Anterior cingulate cortex (tissue), 58 donors: ENCODE measurements at places on chromosomes 3 and 15.
A peak's percentile ranks its signal among the peaks of the same experiment; 100 is the strongest.

- DNase-seq: no peak
Observed at GRCh38 chr15:93300796-93301195, 211.8 kb upstream of the RGMA start.

DNA sequence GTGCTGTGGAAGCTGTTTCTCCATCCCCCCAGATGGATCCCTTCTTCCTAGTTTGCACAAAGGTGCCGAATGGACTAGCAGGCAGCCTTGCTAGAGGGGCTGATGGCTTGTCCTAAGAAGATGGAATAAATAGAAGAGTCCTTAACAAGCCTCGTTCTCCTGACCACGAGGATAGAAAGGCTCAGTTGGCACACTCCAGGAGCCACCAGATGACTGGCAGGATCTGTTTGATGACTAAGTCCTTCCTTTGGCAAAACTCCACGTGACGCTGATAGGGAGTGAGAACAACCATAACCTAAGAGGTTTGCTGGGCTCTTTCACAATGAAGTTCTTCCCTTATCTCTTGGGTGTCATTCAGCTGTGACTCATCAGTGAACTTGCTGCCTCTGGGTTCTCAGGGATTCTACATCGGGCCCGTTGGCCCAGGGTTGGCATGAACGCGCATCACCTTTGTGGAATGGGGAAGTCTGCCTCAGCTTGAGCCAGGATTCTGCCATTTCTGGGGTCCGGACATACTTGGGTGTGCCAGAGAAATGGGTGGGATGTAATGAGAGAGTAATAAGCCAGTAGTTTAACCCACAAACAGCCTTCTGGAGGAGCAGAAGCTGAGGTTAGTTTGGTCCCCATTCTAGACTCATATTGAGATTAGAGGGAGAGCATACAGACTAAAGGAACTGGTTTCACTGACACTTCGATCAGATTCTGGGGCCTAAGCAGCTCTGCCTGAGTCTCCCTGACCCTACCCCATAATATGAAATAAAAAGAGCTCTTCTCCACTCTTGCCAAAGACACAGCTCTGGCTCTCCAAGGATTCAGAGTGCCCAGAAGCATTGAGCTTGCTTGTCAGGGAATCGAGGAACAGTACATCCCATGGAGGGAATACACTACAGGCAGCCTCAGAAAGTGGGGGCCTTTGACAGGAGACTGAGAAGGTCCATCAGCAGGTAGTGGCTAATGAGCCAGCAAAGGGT, 2.0 kb upstream of the MELTF start:
- no peak for DNase-seq

GRCh38 chr3:124246949-124247348, 255.0 kb upstream of the ROPN1 start:
- no peak for DNase-seq

- no peak for DNase-seq
Observed at GRCh38 chr3:182105875-182106274, 394.1 kb downstream of the SOX2 start.

DNA sequence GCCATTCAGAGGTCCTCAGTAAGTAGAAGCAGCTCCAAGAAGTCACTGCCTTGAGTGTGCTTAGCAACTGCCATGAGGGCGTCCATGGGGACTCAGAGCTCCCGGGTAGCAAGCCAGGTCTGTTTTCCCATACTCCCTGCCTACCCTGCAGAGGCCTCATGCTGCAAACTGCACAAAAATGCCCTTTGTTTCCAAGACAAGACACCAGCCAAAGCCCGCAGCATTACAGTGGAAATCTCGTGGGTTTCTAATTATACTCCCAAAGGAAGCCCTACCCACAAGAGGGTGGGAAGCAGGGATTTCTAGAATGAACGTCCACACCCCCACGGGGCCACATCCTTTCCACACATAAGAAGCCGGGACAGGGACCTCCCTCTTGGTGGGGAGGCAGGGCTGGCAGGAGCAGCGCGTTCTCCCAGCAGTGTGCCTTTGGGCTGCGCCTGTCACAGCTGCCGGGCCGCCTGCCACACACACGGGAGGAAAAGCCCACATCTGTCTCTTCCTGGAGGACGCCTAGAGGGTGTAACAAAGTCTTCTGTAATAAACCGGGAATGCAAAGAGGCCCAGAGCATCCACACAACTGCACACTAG, 31.1 kb downstream of the FAM174B start:
- peak; percentile 84 for DNase-seq

DNA sequence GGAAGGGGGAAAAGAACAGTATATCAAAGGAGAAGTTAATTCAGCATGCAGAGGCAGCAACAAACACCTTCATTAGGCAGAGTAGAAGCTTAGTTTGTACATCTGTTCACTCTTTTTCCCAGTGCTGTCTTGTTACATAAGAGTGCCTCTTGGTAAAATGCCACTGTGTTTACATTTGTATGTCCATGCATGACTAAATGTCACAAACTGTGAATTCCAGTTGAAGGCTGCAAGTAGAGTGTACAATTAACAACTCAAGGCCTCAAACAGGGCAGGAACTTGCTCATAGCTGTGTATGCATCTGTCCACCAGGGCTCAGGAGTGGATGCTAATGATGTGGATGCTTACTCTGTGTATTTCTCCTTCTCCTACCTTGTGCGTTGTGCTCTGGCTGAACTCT, 214.2 kb upstream of the TPM1 start:
- no peak for DNase-seq

- no peak for DNase-seq
Observed at GRCh38 chr15:72042865-72043264, 75.1 kb downstream of the MYO9A start.

DNA sequence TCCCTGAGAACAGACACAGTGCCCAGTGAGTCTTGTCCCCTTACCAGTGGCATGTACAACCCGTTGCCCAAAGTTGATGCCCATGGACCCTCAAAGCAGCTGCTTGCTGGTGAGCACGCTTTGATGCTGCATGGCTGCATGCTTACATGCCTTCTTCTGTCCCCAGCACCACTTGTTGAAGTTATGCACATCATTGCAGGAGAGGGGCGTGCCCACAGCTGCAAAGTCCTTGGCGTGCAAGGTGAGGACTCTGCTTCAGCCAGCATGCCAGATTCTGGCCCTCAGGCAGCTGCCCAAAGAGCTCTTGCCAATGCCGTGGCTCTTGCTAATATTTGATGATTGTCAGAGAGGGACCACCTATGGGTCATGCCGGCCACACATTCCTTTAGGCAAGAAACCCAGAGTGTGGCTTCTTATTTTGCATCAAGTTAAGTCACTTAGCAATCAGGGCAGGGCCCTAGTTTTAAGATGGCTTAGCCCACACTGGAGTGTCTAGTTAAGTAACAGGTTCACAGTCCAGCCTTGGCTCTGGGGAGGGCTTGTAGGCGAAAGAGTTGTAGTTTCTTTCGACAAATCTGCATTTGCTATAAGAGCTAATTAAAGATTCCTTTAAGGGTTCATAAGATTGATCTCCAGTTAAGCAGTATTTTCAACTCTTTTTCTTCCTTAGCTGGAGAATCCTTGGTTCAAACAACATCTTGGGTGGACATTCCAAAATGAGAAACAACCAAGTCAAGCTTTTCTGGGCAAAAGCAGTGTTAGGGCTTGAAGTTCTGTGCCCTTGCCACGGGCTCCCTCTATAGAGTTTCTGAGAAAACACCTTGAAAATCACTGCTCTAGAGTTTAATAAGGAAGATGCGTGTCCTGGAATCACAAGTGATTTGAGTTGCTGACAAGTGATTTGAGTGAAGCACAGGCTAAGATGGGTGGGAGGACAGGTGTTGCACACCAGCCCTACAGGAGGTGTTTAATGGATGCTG, 128.6 kb downstream of the SLCO3A1 start:
- no peak for DNase-seq

- no peak for DNase-seq
Observed at GRCh38 chr3:7285505-7285904, 424.6 kb downstream of the GRM7 start.

GRCh38 chr15:36863570-36863969, 236.8 kb downstream of the MEIS2 start:
- DNase-seq: no peak

- DNase-seq: no peak
Observed at GRCh38 chr15:77349666-77350065, 70.2 kb downstream of the PEAK1 start.

DNA sequence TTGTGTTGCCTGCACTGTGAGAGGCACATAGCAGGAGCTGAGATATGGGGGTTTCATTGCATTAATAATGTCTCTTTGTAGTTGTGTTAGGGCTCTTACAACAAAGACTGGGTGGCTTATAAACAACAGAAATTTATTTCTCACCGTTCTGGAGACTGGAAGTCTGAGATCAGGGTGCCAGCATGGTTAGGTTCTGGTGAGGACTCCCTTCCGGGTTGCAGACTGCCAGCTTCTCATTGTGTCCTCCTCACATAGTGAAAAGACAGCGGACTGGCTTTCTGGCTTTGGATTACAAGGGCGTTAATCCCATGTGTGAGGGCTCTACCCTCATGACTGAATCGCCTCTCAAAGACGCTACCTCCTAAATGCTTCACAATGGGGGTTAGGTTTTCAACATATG, 20.6 kb downstream of the TMEM108 start:
- no peak for DNase-seq

DNA sequence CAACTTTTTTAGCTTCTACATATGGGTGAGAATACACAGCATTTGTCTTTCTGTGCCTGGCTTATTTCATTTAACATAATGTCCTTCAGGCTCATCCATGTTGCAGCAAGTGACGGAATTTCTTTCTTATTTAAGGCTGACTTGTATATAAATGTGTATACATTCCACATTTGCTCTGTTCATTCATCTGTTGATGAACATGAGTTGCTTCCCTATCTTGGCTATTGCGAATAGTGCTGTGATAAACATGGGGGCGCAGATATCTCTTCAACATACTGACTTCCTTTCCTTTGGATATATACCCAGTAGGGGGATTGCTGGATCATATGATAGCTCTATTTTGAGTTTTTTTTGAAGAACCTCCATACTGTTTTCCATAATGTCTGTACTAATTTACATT, 332.5 kb downstream of the CACNA2D3 start:
- no peak for DNase-seq
